Stimulated activated CD4-positive, alpha-beta T cell treated with anti-CD3 and anti-CD28 coated beads, TNF-alpha, amount 100 ng/mL, for 1 hour (primary cell): ENCODE measurements at places on chromosomes 7 and 10.

DNA sequence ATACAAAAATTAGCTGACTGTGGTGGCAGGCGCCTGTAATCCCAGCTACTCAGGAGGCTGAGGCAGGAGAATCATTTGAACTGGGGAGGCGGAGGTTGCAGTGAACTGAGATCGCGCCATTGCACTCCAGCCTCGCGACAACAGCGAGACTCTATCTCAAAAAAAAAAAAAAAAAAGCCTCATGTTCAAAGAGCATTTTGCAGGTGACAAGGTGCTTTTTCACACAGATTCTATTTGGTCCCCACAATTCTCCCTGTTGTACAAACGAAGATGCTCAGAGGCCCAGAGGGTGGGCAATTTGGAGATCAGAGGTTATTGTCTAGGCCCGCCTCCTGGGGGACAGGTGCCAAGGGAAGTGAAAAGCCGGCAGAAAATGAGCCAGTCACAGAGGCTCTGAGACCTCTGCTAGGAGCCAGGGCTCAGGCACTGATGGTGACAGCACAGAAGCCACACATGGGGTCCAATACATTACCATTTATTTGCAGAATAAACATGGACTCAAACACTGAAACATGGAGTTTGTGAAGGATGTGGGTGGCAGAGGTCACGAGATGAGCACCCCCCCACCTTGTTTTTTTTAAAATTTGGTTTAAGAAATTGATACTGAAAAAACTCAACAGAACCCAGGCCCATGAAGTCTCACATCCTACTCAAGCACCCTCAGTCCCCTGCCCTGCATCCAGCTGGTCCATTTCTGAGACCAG, 882 bp upstream of the GAL3ST4 start:
- no peak for DNase-seq

DNA sequence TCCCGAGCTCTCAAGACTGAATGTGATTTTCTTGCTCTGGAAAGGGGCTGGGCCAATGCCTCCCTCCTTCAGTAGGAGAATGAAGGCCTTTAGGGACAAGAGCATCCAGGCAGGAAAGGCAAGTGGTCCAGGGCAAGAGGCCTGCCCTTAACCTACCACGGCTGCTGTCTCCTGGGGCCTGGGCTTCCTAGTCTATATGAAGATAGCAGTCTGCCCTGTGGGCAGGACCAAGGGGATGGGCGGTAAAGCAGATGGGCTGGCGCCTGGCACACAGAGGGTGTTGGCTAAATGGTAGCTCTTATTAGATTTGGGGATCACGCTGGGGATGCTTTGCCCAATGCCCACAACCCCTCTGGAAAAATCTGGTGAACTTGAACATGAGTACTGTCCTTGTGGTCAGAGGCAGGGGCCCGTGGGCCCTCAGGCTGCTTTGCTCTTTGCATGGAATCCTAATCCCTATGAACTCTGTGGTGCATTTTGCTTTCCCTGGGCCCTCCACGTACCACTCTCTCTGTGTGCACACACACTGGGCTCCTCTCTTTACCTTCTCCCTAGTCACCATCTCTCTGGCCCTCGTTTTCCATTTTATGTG, 20.3 kb downstream of the CHAT start:
- DNase-seq: no peak

DNA sequence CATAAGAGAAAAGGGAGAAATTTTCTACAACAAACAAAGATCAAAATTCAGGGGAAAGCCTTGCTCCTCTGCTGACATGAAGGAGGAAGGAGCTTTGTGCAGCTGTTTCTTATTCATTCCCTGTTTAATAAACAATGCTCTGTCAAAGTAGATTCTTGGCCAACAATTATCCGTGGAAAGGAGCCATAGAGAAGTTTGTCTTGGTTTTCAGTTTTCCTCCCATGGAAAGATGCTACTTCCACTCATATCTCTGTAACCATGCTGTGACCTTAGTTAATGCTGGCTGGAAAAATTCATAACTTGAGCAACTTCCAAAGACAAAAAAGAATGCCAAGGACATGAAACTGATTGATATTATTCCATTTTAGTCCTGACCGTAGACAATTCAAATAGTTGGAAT, 8.1 kb downstream of the DDC start:
- DNase-seq: no peak

GRCh38 chr10:1610986-1611770, 126.1 kb downstream of the ADARB2 start:
- no peak for DNase-seq

- no peak for DNase-seq
Measured at GRCh38 chr7:4724648-4725013, 42.5 kb downstream of the FOXK1 start.

DNA sequence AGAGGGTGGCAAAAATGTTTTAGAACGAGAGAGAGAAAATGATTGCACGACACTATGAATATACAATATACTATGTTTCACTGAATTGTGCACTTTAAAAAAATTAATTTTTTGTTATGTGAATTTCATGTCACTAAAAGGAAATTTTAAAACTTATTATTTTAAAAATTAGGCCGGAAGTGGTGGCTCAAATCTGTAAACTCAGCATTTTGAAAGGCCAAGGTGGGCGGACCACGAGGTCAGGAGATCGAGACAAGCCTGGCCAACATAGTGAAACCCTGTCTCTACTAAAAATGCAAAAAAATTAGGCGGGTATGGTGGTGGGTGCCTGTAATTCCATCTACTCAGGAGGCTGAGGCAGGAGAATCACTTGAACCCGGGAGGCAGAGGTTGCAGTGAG, 642.5 kb downstream of the XPNPEP1 start:
- DNase-seq: no peak

GRCh38 chr10:102718220-102718619, 3.8 kb downstream of the SFXN2 start:
- no peak for DNase-seq
